Esophagus muscularis mucosa (tissue), 4 donors: ENCODE measurements at places on chromosomes 3 and 15. TPM values are rescaled to one million over a fixed set of nuclear protein-coding genes. Genes with fewer than 3 reads are reported as not detected.
A peak's percentile ranks its signal among the peaks of the same experiment; 100 is the strongest.

The DENND4A gene
- 34.3 TPM for total RNA-seq

The BCHE gene
- total RNA-seq = 49.0 TPM

DNA sequence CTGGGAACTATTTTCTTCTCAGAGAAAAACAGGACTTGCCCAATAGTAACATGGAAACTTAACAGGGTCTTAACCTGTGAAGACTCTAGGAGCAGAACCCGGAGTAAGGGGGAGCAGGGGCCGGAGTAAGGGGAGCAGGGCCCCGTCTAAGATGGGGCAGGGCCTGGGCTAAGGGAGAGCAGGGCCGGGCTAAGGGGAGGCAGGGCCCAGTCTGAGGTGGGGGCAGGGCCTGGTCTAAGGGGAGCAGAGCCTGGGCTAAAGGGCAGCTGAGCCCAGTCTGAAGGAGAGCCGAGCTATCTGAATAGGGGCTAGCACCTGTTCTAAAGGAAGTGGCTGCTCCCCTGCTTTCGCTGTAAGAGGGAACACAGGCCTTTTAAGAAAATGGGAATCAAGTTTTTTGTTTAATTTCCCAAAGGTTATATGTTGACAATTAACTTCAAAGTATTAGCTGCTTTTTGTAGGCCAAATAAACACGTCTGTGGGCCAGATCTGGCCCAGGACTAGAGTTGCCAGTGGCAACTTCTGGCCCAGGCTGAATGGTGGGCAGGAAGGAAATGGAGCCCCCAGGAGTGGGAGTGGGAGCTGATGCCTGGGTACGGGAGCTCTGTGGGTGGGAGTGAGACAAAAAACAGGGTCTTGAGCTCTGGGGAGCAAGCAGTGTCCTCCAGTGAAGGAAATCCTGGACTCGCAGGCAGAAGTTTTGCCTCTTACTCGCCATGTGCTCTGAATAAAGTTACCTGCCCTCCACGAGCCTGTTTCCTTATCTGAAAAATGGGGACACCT, 32.5 kb downstream of the CSPG4 start:
- no peak overlapping the region for H3K4me3 ChIP-seq
- peaks cover 26% of the 10 kb centered on the region for H3K36me3 ChIP-seq
- peaks cover 28% of the 10 kb centered on the region for H3K4me1 ChIP-seq
- no peak for DNase-seq
- peak overlapping the region; percentile 36 for H3K27ac ChIP-seq

DNA sequence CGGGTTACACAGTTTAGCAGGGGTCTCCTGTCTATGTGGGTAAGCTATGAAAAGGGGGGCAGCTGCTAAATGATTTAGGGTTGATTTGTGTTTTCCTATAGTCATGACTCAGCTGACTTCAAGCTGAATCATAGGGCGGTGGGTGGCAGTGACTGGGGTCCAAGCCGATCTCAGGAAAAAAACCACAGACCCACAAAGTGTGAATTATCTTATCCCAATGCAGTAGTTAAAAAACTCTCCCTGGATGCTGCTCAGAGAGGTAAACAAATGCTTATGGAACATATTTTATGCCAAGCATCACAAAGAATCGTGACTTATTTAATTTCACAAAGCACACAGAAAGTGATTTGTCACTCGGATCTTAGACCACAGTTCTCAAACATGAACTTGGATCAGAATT, 18.4 kb upstream of the TOPAZ1 start:
- no peak overlapping the region for H3K4me3 ChIP-seq
- no peak for DNase-seq
- no peaks in the 10 kb centered on the region for H3K36me3 ChIP-seq
- H3K27me3 ChIP-seq = no peaks in the 10 kb centered on the region
- no peaks in the 10 kb centered on the region for H3K4me1 ChIP-seq

DNA sequence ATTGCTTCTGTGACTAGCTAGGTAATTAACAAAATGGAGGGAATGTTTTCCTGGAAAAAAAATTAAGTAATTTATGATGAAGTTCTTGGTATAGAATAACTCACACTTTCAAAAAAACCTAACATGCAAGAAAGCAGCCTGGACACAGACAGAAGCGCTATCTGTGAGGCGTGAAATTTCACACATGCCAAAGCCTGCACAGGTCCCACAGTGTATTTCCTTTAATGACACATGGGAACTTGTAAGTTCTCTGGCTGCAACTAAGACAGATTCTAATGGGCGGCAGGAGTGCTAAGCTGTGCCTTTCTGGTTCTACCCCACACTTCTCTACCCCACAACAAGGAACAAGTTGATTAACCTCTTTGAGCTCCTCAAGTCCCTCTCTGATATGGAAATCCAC, 84.9 kb upstream of the NEO1 start:
- no peaks in the 10 kb centered on the region for H3K27me3 ChIP-seq
- no peak overlapping the region for H3K27ac ChIP-seq
- H3K4me1 ChIP-seq = peaks cover 18% of the 10 kb centered on the region

- no peaks in the 10 kb centered on the region for H3K27me3 ChIP-seq
- peaks cover 72% of the 10 kb centered on the region for H3K4me1 ChIP-seq
- H3K36me3 ChIP-seq = no peaks in the 10 kb centered on the region
- no peak overlapping the region for H3K4me3 ChIP-seq
- no peak for DNase-seq
These were observed 26.5 kb downstream of the NEO1 start for GRCh38 chr15:73078722-73079121.

- peaks cover 10% of the 10 kb centered on the region for H3K36me3 ChIP-seq
- no peaks in the 10 kb centered on the region for H3K27me3 ChIP-seq
- peak; percentile 94 for DNase-seq
- peak overlapping the region; percentile 74 for H3K4me3 ChIP-seq
- peaks cover 62% of the 10 kb centered on the region for H3K4me1 ChIP-seq
- peak overlapping the region; percentile 99 for H3K27ac ChIP-seq
These were observed 7.7 kb downstream of the BCL6 start for GRCh38 chr3:187737368-187738070.

DNA sequence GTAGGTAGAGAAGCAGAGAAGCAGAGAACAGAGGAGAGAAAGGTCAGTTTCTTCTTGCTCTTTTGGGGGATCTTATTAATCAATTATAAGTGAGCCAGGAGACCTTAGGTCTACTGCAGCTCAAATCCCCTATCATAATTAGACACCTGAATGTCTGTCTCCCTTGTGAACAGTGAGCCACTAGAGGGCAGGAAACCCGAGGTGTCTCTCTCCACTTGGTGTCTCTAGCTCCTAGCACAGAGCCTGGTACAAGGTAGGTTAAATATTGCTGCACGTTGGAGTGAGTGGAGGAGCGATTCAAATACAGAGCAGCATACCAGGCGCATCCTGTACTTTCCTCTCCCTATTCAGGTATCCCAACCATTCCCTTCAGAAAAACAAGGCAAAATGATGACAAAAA, 2.0 kb upstream of the ST8SIA2 start:
- H3K36me3 ChIP-seq = no peaks in the 10 kb centered on the region
- no peaks in the 10 kb centered on the region for H3K4me1 ChIP-seq
- H3K27ac ChIP-seq = no peak overlapping the region
- H3K4me3 ChIP-seq = no peak overlapping the region
- H3K27me3 ChIP-seq = peaks cover 29% of the 10 kb centered on the region
